ENCODE measurements at places on chromosomes 6 and 20.
A peak's percentile ranks its signal among the peaks of the same experiment; 100 is the strongest.

DNA sequence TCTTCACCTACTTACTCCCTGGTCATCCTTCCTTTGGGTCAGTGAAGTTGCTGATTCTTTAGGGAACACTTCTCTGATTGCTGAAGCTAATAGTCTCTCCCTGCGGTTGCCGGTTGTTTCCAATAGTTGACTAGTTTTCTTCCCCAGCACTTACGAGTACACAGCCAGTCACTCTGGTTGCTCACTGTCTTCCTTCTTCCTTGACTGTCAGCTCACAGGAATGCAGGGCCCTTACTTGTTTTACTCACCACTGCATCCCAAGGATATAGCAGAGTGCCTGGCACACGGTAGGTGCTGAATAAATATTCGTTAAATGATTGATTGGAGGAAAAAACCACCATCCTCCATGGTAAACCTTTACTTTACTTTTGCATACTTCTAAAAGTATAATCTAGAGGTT is 345.0 kb downstream of the QKI start:
- no peak for DNase-seq
- H3K27me3 ChIP-seq, result no peaks in the 10 kb centered on the region
- no peak overlapping the region for H3K4me3 ChIP-seq
- H3K36me3 ChIP-seq, result no peaks in the 10 kb centered on the region

DNA sequence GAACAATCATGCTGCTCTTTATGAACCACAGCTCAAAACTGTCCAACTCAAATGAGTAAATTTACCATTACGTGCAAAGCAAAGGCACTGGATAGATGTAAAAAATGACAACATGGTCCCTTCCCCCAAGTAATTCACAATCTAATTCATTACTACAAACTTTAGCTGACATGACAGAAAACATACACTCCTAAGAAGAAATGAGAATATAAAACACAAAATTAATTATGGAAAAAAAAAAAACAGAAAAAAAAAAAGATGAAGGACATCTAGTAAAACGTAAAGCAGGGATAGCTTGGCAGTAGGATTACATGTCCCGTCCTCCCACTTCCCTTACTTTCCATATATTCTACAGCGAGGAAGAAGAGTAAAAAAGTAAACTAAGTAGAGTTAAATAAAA is 5.7 kb downstream of the TUBE1 start:
- no peak overlapping the region for H3K27ac ChIP-seq
- H3K27me3 ChIP-seq, result no peaks in the 10 kb centered on the region
- DNase-seq, result no peak

DNA sequence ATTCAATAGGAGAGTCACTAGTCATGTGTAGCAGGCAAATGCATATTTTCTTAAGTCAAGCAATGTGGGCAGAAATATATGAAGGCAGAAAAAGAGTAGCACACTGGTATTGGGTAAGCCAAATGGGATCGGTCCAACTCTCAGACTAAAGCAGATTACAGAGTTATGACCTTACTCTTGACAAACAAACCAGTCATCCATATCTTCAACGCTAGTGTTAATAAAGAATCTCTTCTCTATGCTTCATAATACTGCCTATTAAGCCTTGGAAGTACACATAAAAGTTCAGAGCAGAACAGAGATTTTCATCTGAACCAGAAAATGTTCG is 320.2 kb upstream of the JARID2 start:
- H3K27ac ChIP-seq, result no peak overlapping the region
- H3K27me3 ChIP-seq, result no peaks in the 10 kb centered on the region
- DNase-seq, result no peak

GRCh38 chr20:2093159-2093781 is 8.4 kb upstream of the STK35 start:
- no peaks in the 10 kb centered on the region for H3K36me3 ChIP-seq
- H3K27ac ChIP-seq, result no peak overlapping the region

GRCh38 chr6:169420912-169421543 is 167.4 kb upstream of the THBS2 start:
- no peak overlapping the region for H3K4me3 ChIP-seq
- H3K36me3 ChIP-seq, result no peaks in the 10 kb centered on the region
- H3K27ac ChIP-seq, result no peak overlapping the region
- no peaks in the 10 kb centered on the region for H3K4me1 ChIP-seq
- DNase-seq, result no peak
- no peaks in the 10 kb centered on the region for H3K27me3 ChIP-seq

DNA sequence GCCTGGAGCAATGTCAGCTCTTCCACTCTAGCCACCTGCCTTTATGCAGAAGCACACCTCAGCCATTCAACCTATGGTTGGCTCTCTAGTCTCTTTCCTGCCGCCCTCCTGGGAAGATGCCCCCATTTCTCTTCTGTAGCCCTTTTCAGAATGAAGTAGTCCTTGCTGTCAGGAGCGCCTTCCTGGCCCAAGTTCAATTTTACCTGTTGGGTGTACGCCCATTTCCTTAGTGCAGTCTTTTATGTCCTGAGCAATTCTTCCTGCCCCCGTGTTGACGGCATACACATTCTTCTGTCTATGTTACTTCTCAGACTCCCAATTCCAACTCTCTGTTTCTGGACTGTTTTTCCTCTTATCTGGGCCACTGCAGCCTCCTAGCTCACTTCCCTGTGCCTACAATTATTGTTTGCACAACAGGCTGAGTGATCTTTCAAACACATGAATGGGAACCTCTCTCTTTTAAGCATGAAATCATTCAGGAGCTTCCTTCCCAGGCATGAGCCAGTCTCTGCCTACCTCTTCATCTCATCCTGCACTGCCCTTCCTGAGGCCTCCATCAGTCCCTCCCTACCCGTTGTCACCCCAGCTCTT is 389.2 kb downstream of the CD83 start:
- no peaks in the 10 kb centered on the region for H3K36me3 ChIP-seq
- no peak overlapping the region for H3K4me3 ChIP-seq
- DNase-seq, result no peak
- no peaks in the 10 kb centered on the region for H3K27me3 ChIP-seq
- H3K4me1 ChIP-seq, result no peaks in the 10 kb centered on the region

- no peak overlapping the region for H3K27ac ChIP-seq
- no peaks in the 10 kb centered on the region for H3K27me3 ChIP-seq
- no peak for DNase-seq
- no peaks in the 10 kb centered on the region for H3K4me1 ChIP-seq
- H3K4me3 ChIP-seq, result no peak overlapping the region
- H3K36me3 ChIP-seq, result no peaks in the 10 kb centered on the region
Measured at GRCh38 chr6:40688214-40688761, 101.1 kb upstream of the LRFN2 start.

DNA sequence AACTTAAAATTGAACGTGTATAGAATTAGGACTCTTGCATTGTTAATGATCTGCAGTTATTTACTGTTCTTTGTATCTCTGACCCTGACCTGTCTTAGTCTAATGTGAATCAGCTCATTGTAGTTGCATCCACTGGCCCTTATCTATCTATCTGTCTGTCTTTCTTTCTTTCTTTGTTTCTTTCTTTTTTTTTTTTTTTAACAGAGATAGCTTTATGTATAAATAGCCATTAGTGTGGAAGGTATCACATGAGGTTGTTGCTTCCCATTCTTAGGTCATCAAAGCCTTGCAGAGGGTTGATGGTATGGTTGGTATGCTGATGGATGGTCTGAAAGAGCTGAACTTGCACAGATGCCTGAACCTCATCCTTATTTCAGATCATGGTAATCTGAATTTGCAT is 59.9 kb downstream of the ENPP1 start:
- DNase-seq, result no peak
- no peaks in the 10 kb centered on the region for H3K27me3 ChIP-seq
- no peak overlapping the region for H3K4me3 ChIP-seq
- no peak overlapping the region for H3K27ac ChIP-seq

DNA sequence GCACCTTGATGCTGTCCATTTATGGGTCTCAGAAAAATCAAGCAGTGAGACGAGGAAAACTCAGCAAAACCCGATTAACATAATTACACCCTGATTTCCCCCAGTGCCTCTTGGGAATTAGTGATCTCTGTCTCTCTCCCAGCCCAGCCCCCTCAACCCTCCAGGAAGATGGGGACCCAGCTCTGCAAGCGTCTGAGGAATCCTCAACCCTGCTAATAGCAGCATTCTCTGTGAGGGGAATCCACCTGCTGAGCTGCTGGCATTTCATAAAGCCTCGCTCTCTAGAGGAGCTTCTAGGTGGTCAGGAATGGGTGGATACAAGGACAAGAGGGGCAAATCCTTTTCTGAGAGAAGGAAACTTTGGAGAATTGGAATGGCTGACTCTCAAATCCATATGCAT is 13.9 kb downstream of the NR2E1 start:
- H3K4me3 ChIP-seq, result no peak overlapping the region
- H3K4me1 ChIP-seq, result peaks cover 14% of the 10 kb centered on the region
- H3K27me3 ChIP-seq, result peaks cover 46% of the 10 kb centered on the region
- DNase-seq, result no peak

GRCh38 chr6:55410674-55411073 is 83.4 kb downstream of the GFRAL start:
- no peak for DNase-seq
- no peaks in the 10 kb centered on the region for H3K27me3 ChIP-seq
- no peak overlapping the region for H3K27ac ChIP-seq
- H3K36me3 ChIP-seq, result no peaks in the 10 kb centered on the region
- no peak overlapping the region for H3K4me3 ChIP-seq
- H3K4me1 ChIP-seq, result no peaks in the 10 kb centered on the region

DNA sequence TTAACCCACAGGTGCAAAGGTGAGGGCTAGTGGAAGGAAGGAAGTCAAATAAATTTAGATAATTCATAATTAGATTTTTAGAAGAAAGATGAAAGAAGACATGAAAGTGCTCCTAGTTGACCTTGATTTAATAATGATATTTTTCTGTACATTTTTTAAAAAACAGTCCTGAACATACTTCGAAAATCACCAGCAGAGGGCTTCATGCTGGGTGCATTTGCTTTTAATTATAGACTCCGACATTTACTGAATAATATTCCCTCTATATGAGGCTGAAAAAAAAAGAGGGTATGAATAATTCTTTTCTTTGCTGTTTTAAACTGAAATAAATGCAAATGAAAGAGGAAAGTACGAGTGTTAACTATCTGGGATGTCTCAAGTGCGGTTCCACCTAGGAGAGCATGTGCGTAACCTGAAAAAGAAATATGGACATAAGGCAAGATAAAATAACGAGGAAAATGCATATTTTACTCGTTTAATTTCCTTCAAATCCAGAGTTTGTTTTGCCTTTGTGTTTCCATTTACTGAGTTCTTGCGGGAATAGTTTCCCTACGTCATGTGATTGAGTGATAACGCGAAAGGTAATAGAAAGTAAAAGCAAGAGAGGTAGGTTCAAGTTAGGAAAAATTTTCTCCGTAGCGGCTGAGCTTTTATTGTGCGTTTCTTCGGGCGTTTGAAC is 3.1 kb upstream of the TFAP2B start:
- H3K4me1 ChIP-seq, result no peaks in the 10 kb centered on the region
- peak overlapping the region; percentile 35 for H3K4me3 ChIP-seq
- peaks cover 30% of the 10 kb centered on the region for H3K27me3 ChIP-seq
- no peaks in the 10 kb centered on the region for H3K36me3 ChIP-seq

DNA sequence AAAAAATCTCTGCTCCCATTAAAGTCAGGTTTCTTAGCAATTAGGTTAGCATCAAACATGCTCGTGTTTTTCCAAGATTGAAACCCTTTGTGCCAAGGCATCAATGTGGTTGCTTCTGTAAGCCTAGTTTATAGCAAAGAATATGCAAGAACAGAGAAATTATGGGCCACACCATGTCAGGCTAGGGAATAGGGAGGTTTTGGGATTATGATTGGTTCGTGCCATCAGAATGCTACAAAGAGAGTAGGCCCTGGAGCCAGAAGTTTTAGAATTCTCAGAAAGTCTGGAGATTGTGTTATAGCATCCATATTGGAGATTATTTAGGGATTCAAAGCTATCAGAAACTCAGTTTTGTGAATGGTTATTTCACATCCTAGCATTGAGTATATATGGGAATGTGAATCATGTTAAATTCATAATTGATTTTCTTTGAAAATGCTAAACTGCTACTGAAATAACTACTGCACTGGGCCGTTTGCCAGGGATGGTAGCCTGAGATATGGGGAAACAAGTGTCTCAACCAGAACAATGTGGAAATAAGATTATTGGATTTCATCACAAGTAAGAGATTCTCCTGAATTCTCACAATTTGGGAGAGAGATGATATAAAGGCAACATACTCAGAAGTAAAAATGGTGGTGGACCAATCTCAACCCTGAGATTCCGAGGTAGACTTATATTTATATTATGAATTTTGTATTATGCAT is 45.3 kb downstream of the ZNF292 start:
- H3K36me3 ChIP-seq, result peaks cover 2% of the 10 kb centered on the region
- no peaks in the 10 kb centered on the region for H3K4me1 ChIP-seq
- H3K27me3 ChIP-seq, result no peaks in the 10 kb centered on the region
- DNase-seq, result no peak

DNA sequence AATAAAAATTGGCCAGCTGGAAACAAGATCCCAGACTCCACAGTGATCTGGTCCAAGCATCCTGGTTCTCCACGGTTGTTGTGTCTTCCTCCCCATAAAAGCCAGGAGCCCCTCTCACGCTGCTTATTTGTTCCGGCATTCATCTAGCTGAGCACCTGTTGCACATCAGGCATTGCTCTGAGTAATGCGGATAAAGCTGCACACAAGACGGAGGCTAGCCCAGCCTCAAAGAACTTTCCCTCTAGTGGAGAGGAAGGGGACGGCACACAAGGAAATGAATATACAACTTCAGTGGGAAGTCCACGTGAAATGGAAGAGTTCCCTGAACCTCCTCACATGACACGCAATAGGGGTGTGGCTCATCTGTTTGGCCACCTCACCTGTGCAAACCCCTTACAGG is 30.3 kb upstream of the NXT1 start:
- H3K27ac ChIP-seq, result no peak overlapping the region
- no peak overlapping the region for H3K4me3 ChIP-seq
- no peaks in the 10 kb centered on the region for H3K27me3 ChIP-seq
- DNase-seq, result peak; percentile 6

DNA sequence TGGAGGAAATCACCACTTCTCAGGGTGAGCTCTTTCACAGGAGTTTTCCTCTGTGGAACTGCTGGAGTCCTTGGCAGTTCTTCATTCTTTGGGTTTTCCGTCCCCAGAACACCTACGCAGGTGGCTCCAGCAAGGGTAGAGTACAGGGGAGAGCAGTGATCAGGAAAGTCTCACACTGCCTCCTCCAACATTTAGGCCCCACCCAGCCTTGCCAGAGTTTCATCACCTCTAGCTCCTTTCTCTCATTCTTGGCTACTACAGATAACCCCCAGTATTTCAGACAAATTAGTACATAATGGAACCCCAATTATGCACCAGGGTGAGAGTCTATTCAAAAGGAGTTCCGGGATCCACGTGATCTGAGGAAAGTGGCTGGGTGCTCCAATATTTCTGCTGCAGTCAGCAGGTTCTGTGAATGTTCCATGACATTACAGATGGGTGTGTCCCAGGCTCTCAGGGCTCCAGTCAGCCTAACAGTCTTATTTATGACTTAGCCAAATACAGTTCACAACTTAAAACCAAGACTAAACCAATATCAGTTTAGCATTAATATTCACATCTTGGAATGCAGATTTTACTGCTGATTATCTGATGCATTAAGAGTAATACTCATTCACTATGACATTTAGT is 44.6 kb downstream of the GPR63 start:
- no peaks in the 10 kb centered on the region for H3K27me3 ChIP-seq
- H3K4me3 ChIP-seq, result no peak overlapping the region
- no peaks in the 10 kb centered on the region for H3K36me3 ChIP-seq
- no peaks in the 10 kb centered on the region for H3K4me1 ChIP-seq
- DNase-seq, result no peak
